ENCODE measurements at places on chromosomes 2 and 18.
A peak's percentile ranks its signal among the peaks of the same experiment; 100 is the strongest.

GRCh38 chr18:6200204-6200774 is 214.4 kb downstream of the L3MBTL4 start:
- DNase-seq, result no peak

DNA sequence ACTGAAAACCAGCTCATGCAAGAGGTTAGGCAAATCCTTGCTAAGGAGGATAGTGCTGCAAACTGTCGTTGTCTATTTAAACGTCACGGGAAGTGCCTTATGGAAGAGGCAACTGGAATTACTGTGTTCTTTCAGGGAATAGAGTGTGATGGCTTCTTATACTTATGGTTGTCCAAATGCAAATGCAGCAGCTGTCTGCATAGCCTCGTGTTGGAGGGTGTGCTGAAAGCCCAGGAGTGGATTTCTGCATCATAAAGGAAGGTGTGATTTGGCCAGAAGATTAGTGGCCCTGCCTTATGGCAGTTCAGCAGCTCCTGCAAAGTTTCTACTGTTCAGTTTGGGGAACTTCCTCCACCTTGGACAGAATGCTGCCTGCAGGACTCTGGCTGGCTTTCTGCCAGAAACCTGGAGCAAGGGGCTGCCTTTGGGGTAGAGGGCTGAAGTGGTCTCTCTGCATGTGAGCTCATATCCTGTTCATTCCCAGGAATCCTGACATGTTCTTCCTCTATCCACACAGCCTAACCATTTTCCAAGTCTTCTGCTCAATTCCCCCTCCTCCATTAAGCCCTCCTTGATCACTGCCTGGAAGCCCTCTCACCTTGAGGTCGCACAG is 321.2 kb upstream of the CXCR4 start:
- no peak for DNase-seq

GRCh38 chr2:191526536-191526935 is 151.4 kb upstream of the NABP1 start:
- no peak for DNase-seq

- no peak for DNase-seq
Measured at GRCh38 chr2:100334929-100335328, 12.6 kb upstream of the LONRF2 start.

DNA sequence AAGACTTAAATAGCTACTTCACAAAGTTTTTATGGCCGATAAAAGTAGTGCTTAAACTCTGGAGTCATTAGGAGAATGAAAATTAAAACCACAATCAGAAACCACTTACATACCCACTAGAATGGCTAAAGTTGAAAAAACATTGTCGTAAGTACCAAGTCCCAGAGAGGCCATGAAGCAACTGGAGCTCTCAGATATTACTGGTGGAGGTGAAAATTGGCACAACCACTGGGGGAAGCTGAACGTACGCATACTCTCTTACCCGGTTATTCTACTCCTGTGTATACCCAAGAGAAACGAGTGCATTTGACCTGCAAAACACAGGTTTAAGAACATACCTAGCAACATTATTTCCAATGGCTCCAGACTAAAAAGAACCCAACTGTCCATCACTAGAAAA is 76.5 kb upstream of the TMEM247 start:
- no peak for DNase-seq

DNA sequence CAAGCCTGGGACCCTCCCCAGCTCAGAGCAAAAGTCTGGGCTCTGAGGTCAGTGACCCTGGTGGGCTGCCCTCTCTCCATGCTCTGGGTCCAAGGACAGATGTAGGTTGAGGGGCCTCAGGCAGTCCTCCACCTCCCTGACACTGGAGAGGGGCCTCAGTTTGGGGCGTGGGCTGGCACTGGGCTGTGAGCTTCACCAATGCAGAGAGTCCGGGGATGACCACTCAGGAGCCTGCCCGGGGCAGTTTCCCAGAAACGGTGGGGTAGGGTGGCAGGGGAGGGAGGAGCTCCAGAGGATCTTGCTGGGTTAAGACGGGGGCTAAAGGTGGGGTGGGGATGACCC is 40.5 kb upstream of the SMAD7 start:
- no peak for DNase-seq

- no peak for DNase-seq
Measured at GRCh38 chr18:69326094-69326493, 74.6 kb upstream of the DOK6 start.

DNA sequence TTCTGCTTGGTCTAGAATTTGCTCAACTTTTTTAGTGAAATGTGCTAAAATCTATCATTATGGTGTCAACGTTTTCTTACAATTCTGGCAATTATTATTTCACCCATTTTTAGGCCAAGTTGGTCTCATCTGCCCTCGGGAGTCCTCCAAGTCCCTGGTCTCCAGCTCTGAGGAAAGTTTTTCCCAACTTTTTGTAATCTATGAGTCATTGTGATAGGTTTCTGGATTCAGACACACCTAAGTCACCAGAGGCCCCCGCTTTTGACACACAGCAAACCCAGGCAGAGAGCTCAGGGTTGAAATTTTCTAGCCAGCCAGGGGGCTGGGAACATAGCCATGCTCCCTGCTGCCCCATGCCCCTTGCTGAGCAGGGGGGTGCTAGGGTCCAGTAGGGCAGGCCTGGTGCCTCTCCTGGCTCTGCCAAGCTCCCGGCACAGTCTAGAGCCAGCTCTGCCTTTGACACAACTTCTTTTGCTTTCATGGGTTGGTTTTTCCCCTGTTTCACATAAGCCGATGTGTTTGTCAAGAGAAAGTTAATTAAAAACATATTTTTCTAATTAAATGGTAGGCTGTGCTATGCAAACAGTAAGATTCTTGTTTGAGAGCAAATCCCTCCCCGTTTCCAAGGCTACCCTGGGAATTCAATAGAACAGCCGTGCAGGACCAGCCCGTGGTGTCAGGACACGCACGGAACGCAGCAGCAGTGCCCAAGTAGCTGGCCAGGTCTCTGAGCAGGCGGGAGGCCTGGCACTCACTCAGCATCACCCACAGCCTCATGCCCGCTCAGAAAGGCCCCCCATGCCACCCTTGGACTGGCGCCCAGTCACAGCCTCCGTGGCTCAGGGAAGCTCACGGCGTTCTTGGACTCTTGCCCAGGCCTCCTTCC is 25.5 kb upstream of the SNED1 start:
- no peak for DNase-seq

GRCh38 chr2:157438863-157439823 is 4.7 kb downstream of the CYTIP start:
- no peak for DNase-seq

GRCh38 chr18:72866442-72866900 is 1.3 kb downstream of the NETO1 start:
- DNase-seq, result no peak

DNA sequence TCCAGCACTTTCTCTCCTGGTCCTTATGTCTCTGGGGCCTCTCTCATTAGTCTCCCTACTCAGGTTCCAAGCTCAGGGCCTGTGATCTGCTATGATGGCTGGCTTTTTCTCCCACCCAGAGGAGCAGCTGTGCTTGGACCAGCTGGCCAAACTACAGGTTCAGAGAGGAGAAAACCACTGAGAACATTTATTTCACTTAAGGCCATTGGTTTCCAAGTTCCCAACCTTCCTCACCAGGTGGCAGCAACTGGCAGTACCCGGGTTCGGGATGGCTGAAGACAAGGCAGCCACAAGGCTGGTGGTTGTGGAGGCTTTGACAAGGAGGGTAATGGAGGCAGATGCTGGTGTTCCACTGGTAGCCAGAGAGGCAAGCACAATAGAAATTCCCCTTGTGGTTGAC is 29.9 kb upstream of the SELENOI start:
- no peak for DNase-seq

DNA sequence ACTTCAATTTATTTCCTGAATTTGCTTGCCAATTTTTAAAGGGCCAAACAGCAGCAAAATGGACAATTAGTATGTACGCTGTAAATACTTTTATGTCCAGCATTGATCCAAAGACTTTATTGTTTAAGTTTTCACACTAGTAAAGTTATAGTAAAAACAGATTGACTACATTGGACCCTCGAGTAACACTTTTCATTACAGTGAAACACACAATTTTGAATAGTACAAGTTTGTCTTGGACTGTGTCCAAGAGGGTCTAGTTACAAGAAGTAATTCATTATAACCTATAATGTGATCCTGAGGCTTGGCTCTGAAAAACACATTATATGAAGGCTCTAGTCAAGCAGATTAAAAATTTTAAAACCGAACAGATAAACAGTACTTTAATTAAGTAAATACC is 11.4 kb upstream of the RBBP8 start:
- DNase-seq, result no peak

GRCh38 chr2:5834501-5834900 is 142.3 kb downstream of the SOX11 start:
- DNase-seq, result no peak

- no peak for DNase-seq
Measured at GRCh38 chr2:223887127-223887526, 49.7 kb upstream of the AP1S3 start.

DNA sequence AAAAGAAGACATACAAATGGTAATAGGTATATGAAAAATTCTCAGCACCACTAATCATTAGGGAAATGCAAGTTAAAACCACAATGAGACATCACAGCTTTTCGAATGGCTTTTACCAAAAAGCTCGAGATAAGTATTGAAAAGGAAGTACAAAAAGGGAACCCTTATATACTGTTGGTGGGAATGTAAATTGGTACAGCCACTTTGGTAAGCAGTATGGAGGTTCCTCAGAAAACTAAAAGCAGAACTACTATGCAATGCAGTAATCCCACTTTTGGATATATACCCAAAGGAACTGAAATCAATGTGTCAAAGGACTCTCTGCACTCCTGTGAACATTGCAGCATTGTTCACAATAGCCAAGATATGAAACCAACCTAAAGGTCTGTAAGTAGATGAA is 107.5 kb upstream of the SPATS2L start:
- no peak for DNase-seq

- DNase-seq, result no peak
Measured at GRCh38 chr2:24928036-24928435, 8.0 kb upstream of the ADCY3 start.

GRCh38 chr2:64825831-64826491 is 163.2 kb upstream of the SLC1A4 start:
- DNase-seq, result no peak

DNA sequence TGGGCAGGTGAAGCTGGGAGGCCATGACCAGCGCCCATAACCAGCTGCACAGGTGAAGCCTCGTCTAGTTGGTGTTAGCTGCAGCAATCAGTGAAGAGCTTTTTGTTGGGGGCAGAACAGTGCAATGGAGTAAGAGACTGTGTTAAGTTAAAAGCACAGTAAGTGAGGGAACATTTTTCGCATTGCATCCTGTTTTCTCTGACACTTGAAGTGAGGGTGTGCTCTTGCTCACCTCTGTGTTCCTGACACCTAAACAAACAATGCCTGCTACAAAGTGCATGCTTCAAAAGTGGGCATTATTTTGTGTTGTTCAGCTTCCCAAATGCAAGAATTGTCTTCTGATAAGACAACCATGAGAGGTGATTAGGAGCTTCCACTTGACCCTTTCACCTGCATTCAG is 324.0 kb upstream of the ACVR2A start:
- DNase-seq, result no peak

DNA sequence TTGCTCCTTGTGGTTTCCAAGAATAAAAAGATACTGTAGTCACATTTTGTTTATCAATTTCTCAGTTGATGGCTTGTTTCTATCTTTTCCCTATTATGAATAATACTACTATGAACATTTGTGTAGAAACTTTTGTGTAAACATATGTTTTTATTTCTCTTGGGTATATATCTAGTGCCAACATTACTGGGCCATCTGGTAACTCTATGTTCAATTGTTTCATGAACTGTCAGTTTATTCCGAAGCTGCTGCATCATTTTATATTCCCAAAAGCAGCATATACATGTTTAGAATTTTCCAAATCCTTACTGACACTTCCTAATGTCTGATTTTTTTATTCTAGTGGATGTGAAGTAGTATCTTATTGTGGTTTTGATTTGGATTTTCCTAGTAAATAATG is 737.6 kb upstream of the TMEFF2 start:
- no peak for DNase-seq

DNA sequence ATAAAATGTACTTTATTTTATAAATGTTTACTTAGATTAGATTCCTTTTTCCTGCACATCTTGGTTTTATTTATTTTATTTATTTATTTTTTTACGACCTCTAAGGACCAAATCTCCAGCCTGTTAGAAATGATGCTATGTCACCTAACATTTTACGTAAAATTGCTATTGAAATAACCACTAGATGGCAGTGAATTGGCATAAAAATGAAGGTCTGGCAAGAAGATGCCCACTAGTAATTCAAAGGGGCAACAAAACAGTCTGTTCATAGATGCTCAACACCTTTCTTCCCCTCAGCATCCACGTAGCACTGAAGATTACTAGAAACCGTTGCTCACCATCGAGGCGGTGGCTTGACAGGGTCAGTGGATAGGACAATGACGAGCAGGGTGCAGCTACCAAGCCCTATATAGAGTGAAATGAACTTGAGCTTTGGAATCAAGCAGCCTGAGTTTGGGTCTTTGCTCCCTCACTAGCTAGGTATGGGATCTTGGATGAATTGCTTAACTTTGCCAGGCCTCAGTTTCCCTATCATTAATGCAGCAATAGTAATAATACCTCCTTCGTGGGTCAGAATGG is 128.7 kb upstream of the L3MBTL4 start:
- no peak for DNase-seq

GRCh38 chr2:62196278-62196901 is 475 bp downstream of the B3GNT2 start:
- DNase-seq, result peak; percentile 53

DNA sequence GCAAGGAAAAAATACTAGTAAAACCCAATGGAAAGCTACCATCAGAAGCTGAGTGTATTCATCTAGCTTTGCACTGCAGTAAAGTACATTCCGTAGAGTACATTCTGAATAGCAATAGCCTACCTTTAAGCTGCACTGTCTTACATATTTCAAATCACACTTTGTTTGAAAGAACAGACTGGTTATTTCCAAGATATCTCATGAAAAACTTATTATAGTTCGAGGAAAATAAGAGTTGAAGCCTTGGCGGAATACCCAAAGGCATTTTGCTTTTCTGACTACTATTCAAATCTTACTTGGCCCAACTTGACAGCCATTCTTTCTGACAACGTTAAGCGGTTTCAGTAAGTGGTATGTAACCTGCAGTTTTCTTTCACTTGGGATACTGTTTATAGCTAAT is 177.6 kb downstream of the NRXN1 start:
- no peak for DNase-seq

DNA sequence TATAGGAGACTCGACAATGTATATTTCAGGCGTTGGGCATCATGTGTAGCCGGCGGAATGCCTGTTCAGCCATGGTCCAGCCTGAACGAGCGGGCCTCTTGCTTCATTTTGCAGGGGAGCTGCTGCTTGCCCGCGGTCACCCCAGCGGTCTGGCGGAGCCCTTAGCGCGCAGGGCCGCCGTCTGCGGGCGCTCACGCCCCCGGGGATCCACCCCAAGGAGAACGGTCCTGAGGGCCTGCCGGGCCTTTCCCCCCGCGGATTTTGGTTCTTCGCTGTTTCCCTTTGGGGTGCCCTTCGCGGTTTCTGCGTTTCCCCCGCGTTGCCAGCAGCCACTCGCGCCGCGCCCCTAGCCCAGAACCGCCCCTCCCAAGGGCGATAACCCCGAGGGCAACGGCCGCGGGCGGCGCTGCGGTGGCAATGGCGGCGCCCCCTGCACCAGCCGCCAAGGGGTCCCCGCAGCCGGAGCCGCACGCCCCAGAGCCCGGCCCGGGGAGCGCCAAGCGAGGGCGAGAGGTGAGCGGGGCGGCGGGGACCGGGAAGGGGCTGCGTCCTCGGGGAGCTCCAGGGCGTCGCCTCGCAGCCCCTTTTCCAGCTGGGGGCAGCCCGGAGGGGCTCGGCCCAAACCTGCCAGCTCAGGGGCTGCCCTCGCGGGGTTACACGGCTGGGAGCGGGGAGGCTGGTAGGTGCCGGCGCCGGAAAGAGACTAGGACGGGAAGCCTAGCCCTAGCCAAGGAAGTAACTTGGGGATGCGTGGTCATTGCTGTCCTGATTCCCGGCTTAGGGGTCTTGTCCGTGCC is at the start of gene MFSD2B:
TSS of gene MFSD2B (plus strand) at position 406 of the 797 bp plus-strand sequence. CDS start at position 418, 12 bp downstream.
- DNase-seq, result no peak

Data from T-helper 2 cell treated with Interferon-gamma antibody and Interleukin-4, amounts not matched to agents 5 μg/mL and 100 μg/mL, for 36 hours (primary cell).